AG08395 (cell line): ENCODE measurements at places on chromosomes 3 and 15.

- no peak for DNase-seq
These were observed 51.3 kb upstream of the FSTL1 start for GRCh38 chr3:120502116-120502515.

GRCh38 chr3:112651516-112651915 is 10.6 kb upstream of the CCDC80 start:
- no peak for DNase-seq

- DNase-seq, result no peak
These were observed 771 bp downstream of the CALML4 start for GRCh38 chr15:68204361-68204760.

GRCh38 chr15:70055601-70056051 is 42.1 kb downstream of the TLE3 start:
- DNase-seq, result no peak

DNA sequence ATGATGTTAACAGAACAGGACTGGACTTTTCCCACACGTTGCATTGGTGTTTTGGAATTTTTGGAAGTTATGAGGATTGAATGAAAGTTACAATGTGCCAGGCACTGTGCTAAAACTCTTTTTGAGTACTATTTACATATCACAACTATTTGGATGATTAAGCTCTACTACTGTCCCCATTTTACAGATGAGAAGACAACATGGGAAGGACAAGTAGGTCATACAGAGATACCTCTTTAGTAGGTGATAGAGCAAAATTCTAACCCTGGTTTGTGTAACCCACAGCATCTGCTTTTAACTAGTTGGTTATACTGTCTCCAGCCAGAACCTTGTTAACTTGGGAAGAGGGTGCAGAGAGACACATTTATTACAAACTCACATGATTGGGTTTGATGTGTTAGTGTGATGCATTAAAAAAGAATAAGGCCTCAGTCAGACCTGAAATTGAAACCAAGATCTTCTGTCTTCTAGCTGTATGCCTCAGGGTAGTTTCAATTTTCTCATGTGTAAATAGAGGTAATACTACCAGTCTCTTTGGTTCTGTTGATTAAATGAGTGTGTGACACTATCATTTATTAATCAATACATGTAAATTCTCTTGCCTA is 1.4 kb downstream of the NDUFB4 start:
- DNase-seq, result no peak

DNA sequence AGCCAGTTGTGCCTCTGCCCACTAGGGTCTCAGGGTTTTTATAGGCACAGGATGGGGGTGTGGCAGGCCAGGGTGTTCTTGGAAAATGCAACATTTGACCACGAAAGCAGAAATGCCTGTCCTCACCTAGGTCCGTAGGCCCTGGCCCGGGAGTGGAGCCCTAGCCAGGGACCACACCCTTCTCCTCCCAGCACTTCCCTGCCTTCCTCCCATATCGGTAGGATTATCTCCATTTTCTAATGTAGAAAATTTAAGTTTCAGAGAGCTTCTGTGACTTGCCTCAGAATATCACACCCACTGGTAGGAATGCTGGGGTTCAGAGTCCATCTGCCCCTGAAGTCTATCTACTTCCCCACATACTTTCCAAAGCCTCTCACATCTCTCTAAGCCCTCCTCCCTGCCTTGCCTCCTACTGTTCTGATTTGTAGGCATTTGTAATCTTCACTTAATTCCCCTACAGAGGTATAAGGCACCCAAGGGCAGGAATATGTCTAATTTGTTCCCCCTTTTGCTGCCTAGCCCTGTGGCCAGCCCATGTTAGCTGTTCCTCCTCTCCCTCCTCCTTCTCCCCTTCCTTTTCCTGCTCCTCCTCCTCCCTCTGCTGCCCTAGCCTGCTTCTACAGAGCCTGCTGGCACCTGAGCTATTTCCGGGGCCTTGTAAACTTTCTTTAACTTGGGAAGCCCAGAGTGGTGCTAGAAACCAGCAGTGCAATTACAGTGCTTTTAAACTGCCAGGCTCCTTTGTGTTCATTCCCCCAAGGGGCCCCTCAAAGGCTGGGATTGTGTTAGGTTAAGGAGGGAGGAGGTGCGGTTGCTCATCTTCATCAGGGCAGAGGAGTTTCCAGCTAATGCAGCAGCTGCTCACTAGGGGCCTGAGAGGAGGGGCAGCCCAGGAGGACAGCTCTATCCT is 71.1 kb downstream of the MRPL46 start:
- no peak for DNase-seq

GRCh38 chr15:42549032-42549491 is 424 bp downstream of the HAUS2 start:
- peak; percentile 38 for DNase-seq

- DNase-seq, result no peak
These were observed 500.9 kb downstream of the SOX2 start for GRCh38 chr3:182212479-182213076.

DNA sequence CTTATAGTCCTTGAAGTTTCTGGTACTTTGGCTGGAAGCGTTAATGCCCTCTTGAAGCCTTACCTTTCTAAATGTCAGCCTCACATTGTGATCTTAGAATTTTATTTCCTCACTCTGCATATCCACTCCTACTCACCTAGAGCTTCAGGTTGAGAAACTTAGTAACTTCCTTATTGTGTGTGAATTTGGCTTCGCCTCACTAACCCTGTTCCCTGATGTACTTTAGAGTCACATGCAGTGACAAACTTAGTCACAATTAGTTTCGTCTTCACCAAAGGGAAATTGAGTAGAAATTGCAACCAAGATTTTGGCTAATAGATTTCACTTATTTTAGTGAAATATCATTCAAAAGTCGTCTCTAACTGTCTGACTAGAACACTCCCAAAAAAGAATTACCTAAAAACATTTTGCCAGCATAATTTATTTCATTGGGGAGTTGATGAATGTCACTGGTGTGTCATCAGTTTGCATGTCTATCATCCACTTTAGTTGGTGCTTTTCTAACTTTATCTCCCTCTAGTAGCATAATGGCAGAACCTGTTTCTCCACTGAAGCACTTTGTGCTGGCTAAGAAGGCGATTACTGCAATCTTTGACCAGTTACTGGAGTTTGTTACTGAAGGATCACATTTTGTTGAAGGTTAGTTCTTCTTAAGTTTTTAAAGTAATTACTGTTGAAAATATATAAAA is 960 bp downstream of the MFN1 start:
- no peak for DNase-seq

- no peak for DNase-seq
These were observed at the start of gene ACAN for GRCh38 chr15:88803241-88803919. ACAN (plus strand) TSS chr15:88803436; CDS start chr15:88836207, 32,771 bp downstream.

DNA sequence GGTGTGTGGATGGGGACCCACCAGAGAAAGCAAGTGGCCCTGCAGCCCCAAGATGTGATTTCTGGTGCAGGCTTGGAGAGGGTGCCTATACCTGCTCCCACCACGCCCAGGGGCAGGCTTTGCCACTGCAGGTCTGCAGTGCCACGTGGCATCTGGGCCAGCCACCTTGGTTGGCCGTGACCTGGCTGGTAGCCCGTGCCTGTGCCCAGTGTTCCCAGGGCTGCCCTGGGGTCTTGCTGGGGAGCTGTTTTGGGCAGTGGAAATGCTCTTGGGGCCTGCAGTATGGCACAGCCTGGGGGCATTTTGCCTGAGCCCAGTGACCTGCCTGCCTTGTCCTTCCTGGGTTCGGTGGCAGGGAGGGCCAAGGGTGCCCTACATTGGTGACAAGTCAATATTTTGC is 203.4 kb downstream of the UBE3A start:
- no peak for DNase-seq

DNA sequence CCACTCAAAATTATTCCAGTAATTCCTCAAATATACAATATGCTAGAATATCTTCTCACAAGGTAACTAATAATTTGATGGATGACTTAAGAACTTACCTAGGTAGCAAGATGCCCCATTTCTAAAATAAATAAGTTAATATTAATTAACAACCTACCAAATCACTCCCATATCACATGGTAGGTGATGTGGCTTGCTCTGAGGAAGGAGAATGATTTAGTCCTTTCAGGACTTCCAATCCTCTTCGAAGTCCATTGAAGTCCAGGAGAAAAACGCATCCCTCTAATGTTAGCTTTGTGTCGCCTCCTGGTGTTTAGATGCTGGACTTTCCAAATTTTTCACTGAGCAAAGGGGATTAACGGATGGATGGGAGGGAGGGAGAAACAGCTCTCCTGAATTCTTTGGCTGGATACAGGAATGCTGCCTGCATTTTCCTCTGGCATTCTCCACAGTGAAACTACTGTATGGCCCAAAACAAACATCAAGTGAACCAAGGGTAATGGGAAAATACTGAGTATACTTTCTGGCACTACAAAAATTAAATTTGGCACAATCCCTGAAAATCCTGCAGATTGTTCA is 58.6 kb downstream of the PRICKLE2 start:
- DNase-seq, result no peak

DNA sequence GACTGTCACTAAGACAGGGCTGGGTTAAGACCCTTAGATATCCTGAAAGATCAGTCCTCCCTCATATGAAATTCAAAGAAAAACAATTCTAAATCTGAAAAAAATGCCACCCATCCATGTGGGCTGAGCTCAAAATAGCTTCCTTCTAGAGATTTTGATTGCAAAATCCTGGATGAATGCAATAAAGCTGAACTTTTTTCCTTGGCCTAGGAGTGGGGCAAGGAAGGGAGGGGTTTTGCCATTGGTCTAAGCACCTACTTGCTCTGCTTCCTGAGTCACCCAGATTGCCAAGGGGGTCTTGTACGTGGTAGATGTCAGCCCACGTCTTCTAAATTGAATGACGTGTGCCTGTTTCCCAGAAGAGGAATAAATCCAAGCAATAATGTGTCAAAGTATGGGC is 15.3 kb upstream of the SMAD3 start:
- DNase-seq, result peak; percentile 50

DNA sequence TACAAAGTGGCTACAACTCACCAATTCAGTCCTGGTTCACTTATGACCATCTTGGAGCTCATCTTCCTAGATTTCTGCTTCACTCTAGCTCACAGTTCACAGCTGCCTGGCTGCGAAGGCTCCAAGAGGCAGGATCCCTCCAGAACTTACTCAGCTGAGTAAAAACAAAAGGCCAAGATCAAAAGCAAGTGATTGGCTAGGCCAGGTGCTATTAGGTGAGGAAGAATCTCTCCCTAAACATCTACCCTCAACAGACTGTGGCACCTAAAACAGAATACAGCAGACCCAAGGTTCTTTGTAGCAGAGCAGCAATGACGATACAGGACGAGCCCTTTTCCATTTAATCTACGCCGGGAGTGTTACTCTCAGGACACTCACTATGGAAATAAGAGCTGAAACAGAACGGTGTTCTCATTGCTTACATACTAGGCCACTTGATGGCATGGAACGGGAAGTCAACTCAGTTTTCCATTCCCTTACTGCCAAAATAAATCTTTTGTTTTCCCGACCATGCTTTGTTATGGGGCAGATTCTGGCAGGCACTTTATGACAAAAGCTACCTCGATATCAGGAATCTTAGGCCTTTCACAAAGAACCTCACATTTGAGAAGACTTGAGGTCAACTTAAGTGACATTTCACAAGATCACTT is 901 bp downstream of the ICE2 start:
- peak; percentile 13 for DNase-seq

DNA sequence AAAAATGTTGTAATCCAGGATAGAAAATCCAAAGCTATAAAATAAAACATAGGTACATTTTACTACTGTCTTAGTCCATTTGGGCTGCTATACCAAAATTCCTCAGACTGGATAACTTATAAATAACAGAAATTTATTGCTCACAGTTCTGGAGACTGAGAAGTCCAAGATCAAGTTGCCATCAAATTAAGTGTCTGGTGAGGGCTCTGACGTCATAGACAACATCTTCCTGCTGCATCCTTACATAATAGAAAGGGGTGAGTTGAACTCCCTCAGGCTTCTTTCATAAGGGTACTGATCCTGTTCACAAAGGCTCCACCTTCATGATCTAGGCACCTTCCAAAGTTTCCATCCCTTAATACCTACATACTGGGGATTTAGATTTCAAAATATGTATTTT is 826.8 kb downstream of the NTRK3 start:
- no peak for DNase-seq

DNA sequence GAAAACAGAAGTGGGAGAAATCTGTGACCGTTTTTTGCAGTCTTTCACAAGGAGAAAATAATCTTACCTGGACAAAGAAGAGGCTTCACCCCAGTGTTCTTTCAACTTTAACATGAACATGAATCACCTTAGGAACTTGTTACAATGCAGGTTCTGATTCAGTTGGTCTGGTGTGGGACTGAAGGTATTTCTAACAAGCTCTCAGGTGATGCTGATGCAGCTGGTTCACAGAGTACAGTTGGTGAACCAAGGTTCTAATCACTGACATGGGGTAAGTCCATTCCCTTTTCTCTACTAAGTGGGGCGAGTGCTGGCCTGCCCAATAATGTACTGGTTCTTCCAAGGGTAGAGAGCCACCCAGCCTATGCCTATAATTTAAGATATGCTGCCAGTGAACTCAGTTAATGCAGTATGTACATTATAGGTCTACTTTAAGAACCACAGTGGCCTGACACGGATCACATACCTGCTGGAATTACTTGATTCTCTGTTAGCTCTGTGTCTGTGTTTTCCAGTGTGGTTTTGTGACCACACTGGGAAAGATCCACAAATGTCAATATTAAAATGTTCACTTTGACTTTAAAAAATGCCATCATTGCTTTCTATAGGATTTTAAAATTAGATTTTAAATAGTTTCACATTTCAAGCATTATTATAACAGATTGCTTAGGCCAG is 304.1 kb downstream of the ZNF621 start:
- DNase-seq, result no peak
